ENCODE measurements at places on chromosomes 16 and 17. TPM values are rescaled to one million over a fixed set of nuclear protein-coding genes. Genes with fewer than 3 reads are reported as not detected.
A peak's percentile ranks its signal among the peaks of the same experiment; 100 is the strongest.

DGKE gene
- 24.6 TPM for total RNA-seq

KIF18B gene
- total RNA-seq, result 109 TPM

CHD9NB gene
- total RNA-seq, result 0.27 TPM

TMEM92 gene
- total RNA-seq, result not detected

CRYBA1 gene
- total RNA-seq, result not detected

WNT9B gene
- not detected for total RNA-seq

C16orf89 gene
- total RNA-seq, result not detected

- DNase-seq, result no peak
These were observed 23.2 kb upstream of the CACNG5 start for GRCh38 chr17:66811683-66812054.

DNA sequence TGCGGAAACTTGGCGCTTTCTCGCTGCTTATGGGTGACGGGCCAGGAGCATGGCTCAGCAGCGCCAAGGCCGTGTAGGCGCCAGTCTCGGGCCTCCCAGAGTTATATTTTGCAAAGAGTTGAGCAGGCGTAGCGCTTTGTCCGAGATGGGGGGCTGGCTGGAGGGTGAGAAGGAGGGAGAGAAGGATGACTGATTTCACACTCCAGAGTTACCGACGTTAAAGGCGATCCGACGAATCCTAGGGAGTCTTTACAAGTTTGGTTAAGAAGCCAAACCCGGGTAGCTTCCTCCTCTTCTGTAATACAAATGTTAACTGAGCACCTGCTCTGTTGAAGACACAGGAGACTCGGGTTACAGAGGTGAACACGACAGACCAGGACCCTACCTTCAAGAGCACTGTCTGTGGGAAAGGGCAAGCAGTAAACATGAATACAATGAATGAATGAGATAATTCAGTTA lies 782 bp downstream of the POLR2A start:
- no peak for DNase-seq

GRCh38 chr16:79628501-79628975 lies 28.0 kb upstream of the MAF start:
- DNase-seq, result peak; percentile 61

GRCh38 chr17:34300652-34301370 lies 15.3 kb downstream of the CCL11 start:
- no peak for DNase-seq

DNA sequence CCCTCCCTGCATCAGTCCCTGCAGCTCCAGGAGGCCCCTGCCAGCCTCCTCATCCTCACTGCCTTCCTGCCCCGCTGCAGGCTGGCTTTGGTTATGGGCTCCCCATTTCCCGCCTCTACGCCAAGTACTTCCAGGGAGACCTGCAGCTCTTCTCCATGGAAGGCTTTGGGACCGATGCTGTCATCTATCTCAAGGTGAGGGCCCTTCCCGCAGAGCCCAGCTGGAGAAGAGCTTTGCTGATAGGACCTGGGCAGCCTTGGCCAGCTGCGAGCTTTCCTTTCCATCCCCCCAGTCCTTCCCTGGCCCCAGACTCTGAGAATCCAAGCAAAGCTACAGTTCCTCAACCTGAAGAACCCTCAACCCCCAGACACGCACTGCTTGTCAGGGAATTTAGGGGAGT lies 14.1 kb downstream of the PDK2 start:
- no peak for DNase-seq

DNA sequence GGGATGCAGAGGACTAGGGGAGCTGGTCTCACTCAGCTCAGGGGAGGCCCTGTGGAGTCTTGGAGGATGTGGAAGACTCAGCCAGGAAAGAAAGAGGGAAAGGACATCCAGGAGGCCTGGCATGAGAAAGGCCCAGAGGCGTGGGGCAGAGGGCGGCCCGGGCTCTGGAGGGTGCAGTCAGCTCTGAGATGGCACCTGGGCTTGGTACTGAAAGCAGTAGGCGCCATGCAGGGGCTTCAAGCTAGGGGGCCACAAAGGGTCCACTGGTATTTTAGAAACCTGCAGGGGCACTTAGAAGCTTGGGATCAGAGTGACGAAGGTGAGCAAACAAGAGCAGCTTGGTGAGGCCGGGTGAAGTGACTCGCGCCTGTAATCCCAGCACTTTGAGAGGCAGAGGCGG lies 5.6 kb downstream of the FAM171A2 start:
- no peak for DNase-seq

DNA sequence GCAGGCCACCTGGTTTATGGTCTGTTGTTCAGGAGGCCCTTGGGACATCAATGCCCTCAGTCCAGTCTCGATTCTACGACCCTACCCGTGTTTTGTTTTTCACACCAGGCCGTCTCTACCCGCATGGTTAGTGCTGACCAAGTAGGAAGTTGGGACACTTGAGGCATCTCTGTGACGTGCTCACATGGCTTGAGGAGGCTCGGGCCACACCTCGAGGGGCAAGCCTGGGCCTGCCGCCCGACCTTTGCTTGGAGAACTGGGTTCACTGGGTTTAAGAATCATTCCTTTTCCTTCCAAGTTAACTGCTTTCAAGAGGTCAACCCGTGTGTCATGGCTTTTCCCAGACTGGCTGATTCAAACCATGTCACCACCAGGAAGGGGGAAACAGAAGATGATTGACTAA lies 86.8 kb downstream of the CMIP start:
- DNase-seq, result no peak

DNA sequence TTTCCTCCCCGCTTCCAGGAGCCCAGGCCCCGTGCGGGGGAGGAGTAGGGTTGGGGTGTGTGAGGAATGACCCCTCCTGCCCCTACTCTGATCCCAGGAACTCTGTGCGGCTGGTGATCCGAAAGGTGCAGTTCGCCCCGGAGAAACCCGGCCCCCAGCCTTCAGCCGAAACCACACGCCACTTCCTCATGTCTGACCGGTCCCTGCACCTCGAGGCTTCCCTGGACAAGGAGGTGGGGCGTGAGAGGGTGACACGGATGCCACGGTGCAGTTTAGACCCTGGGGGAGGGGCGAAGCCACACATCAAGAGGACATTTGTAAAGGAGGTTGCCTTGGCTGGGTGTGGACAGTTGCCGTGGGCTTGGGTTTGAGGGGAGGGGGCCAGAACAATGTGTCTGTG lies 7.4 kb downstream of the ARRB2 start:
- DNase-seq, result no peak

- no peak for DNase-seq
These were observed 7.7 kb downstream of the NDUFAF8 start for GRCh38 chr17:81246679-81247338.

DNA sequence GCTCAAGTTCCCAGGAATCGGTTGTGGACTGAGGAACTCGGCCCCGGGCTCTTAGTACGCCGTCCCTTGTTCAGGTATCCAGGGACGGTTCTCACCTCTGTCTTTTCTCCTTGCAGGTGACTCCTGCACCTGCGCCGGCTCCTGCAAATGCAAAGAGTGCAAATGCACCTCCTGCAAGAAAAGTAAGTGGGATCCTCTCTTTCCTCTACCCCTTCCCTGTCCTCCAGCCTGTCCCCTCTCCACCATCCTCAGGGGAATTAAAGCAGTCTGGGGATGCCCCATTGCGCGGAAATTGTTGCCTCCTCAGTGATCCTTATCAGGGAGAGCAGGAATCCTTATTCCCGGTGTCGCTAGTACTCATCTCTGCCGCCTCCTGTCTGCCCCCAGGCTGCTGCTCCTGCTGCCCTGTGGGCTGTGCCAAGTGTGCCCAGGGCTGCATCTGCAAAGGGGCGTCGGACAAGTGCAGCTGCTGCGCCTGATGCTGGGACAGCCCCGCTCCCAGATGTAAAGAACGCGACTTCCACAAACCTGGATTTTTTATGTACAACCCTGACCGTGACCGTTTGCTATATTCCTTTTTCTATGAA lies 585 bp downstream of the MT2A start:
- no peak for DNase-seq

GRCh38 chr17:28509789-28510188 lies 3.6 kb downstream of the FOXN1 start:
- no peak for DNase-seq

DNA sequence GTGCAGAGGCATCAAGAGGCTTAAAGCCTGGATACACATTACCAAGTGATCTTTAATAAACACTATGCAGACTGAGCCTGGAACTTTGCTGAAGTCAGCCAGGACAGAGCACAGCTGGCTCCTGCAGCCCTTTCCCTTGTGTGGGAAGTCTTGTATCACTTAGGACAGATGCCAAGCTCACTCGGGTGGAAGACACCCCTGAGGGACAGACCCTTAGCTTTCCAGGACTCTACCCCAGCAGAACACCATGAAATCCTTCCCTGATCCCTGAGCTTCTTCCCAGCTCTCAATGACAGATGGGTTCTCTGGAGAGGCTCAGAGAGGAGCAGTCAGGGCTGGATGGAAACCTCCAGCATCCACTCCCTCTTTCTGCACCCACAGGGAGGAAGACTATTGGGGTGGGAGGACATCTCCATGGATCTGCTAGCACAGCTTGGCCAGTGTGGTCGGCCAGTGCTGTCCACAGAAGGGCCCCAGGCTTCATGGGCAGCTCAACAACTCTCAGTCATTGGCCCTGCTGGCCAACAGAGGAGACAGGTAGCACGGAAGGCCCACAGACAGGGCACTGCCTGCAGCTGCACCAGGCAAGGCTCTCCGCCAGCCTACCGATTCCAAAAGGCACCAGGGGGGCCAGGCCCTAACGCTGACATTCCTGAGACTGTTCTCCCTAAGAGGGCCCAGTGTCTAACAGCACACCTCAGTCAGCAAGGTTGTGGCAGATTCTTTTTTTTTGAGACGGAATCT lies 15.9 kb downstream of the RAB5C start:
- DNase-seq, result no peak

- no peak for DNase-seq
These were observed 87.0 kb upstream of the RPRML start for GRCh38 chr17:47066095-47066494.

- no peak for DNase-seq
These were observed 19.1 kb downstream of the NGFR start for GRCh38 chr17:49514071-49514721.

GRCh38 chr17:34840750-34841149 lies 120.5 kb downstream of the CCT6B start:
- DNase-seq, result peak; percentile 10

- no peak for DNase-seq
These were observed 1.1 kb upstream of the XYLT1 start for GRCh38 chr16:17471719-17472461.

DNA sequence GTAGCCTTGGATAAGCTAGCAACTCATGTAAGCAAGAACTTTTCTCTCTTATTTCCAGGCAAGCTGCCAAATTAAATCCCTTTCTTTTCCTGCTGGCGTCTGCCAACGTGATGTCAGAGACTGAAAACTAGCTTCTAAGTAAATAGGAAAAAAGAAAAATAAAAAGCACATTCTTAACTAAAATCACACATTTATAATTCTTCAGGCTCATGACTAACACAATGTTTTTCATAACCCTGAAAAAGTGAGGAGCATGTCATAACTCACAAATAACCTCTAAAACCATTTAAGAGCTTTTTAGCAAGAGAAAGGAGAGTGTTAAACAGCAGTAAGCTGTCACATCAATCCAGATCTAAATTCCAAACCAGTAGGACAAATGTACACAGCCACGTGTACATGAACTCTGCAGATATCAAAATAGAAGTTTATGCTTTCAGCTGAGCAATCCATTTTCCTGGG lies 110.0 kb downstream of the N4BP1 start:
- no peak for DNase-seq

GRCh38 chr16:82641336-82641984 lies 14.7 kb downstream of the CDH13 start:
- DNase-seq, result peak; percentile 40

GRCh38 chr17:61570118-61570517 lies 20.9 kb downstream of the NACA2 start:
- no peak for DNase-seq

DNA sequence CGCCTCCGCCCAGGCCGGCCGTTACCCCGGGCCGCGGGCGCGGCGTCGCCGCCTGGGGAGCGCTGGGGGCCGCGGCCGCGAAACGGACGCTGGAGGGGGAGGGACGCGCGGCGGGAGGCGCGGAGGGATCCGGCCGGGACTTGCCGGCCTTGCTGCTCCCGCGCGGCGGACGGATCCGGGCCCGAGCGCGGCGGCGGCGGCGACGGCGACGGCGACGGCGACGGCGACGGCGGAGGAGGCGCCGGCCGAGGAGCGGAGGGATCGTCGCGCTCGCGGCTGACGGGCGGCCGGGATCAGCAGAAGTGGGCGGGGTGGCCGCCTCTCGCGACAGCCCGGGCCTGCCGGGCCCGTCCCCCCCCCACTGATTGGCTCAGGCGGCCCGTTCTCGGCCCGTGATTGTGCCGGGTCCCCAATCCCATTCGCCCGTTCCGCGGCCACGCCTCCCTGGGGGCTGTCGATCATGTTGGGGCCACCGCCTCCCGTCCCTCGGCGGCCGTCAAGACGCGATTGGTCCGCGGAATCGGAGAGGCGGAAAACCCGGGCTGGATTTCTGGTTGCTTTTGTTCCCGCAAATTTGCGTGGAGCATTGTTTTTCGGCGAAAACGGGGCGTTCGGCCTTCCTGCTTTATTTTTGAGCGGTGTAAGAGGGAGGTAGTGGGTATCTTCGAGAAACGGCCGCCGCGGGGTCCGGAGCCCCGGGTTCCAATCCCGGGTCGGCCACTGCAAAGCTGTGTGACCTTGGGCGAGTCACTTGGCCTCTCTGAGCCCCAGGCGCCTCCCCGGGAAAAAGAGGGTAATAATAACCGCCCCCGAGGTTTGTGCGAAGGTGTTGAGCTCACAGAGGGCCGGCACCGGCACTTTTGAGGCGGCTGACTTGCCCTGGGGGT lies at the start of gene ZCCHC14:
TSS of gene ZCCHC14 (minus strand) at position 304 of the 887 bp plus-strand sequence. CDS start 786 bp downstream, outside the sequence.
- peak; percentile 99 for DNase-seq
